ENCODE measurements at places on chromosomes 11 and 22. TPM values are rescaled to one million over a fixed set of nuclear protein-coding genes. Genes with fewer than 3 reads are reported as not detected.

DNA sequence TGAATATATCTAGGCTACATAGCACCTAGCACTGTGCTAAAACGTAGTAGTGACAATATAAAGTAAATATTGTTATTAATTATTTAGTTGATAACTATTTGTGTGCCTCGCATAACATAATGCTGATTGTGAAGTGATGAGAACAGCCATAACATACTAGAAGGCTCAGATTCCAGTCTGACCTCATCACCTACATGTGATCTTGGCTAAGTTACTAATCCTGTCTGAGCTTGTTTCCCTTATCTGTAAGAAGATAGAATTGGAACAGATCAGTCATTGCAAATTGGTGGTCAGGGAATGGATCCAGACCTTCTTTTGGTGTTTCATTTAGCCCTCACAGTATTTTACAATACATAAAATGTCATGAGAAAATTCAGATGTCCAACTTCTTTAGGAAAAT is 103.4 kb upstream of the SEZ6L start:
- no peak for DNase-seq

GRCh38 chr22:50269970-50270665 is at the start of gene MAPK11:
TSS of gene MAPK11 (minus strand) at chr22:50270380. CDS start at chr22:50270292, 88 bp downstream.
- peak; percentile 76 for DNase-seq

Gene OTOG
- total RNA-seq: not detected

DNA sequence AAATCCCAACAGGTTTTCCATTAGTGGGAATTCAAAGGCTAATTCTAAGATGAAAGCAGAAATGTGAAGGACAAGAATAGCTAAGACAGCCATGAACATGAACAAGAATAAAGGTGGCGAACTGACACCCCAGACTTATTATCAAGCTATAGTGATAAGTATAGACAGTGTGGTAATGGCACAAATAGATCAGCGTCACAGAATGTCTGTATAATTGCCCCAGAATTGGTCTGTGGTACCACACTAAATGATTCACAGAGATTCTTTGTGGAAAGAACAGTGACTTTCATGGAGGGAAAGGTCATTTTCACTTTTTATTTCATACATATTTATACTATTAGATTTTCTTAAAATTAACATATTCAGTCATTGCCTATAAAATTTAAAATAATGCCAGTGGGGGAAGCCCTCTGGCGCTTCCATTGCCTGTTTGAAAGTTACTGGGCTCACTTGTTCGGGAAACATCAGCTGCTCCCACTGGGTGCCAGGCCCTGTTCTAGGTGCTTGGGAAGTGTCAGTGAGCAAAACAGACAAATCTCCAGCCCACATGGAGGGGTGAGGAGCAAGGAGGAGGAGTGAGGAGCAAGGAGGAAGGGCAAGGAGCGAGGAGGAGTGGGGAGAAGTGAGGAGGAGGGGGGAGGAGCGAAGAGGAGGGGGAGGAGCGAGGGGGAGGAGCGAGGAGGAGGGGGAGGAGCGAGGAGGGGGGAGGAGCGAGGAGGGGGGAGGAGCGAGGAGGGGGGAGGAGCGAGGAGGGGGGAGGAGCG is 11.3 kb upstream of the NLRP6 start:
- DNase-seq: peak; percentile 38

- DNase-seq: no peak
Measured at GRCh38 chr11:111456086-111456858, 55.9 kb downstream of the BTG4 start.

- DNase-seq: no peak
Measured at GRCh38 chr11:12591706-12592105, 82.5 kb upstream of the TEAD1 start.

DNA sequence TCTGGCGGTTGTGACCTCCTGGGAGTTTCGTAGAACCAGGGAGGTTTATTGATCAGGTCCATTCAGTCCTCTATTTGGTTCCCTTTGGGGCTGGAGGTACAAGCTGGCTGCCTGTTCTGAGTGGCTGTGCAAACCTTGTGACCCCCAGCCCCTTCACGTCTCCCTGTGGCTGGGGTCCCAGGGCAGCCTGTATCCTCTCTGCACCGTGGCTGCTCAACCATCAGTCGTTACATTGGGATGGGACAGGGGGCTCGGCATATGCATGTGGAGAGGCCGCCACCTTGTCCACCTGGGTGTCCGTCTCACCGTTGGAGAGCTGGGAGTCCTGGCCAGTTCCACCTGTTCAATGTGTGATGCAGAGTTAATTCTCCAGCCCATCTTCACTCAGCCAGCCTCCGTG is 195.7 kb downstream of the TBC1D22A start:
- DNase-seq: no peak

GRCh38 chr22:31715147-31715778 is 34.7 kb downstream of the PRR14L start:
- DNase-seq: no peak

- DNase-seq: no peak
Measured at GRCh38 chr22:45166932-45167331, 3.2 kb downstream of the NUP50 start.

Gene OR52A1
- total RNA-seq: not detected

- no peak for DNase-seq
Measured at GRCh38 chr11:29751618-29752017, 265.2 kb downstream of the KCNA4 start.

GRCh38 chr22:24407884-24408283 is 19.5 kb upstream of the ADORA2A start:
- DNase-seq: no peak

DNA sequence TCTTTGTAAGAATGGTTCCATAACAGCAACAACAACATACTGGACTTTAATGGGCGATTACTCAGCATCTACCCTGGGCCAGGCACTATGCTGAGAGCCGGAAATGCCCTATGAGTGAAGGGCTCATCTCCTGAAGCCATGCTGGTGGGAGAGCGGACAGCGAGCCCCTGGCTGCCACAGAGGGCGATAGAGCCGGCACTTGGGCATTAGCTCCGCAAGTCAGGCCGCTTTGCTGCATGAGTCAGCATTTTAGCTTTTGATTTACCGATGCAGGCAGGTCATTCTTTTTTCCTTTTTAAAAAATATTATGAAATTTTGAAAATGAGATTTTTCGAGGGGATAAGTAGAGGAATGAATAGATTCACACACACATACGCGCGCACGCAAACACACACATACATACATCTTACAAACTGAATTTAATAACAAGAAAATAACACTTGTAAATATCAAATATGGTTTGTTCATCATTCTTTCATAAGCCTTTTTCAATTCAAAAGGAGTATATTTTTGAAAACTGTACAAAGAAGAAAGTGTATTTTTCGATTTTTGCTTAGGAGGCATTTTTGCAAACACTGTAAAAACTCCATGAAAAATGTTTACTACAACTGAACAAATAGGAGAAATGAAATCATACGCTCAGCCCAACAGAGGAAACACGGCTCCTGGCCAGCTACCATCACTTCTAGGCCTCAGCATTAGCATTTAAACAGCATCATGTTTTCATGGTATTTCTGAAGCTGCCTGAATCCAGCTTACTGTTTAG is 667.3 kb downstream of the OPCML start:
- DNase-seq: no peak

Gene GAL
- not detected for total RNA-seq

Gene UBQLN3
- not detected for total RNA-seq

DNA sequence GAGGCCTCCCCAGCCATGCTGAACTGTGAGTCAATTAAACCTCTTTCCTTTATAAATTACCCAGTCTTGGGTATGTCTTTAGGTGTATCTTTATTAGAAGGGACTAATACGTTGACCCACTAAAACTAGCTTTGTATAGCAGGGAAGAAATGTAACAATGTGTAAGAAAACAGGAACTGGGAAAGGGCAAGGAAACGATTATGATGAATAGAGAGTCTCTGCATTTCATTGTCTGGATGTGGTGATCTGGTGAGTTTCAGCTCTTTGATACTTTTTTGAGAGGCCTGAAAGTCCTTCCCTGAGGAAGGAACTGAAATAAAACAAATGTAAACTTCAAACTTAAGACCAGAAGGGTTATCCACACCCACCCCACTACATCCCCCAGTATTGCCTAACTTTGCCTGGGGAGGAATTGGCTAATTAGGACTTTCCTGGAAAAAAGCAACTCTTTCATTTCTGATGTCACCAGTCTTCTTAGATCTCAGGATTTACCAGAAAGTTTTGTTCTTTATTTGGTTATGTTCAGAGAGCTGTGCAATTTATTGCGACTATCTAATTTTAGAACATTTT is 119.0 kb downstream of the LDLRAD3 start:
- no peak for DNase-seq

Gene GTF2H1
- 60.1 TPM for total RNA-seq
